ENCODE measurements at places on chromosomes 5 and 9. TPM values are rescaled to one million over a fixed set of nuclear protein-coding genes. Genes with fewer than 3 reads are reported as not detected.

SPATA9 gene
- 0.98 TPM for total RNA-seq

LCN15 gene
- total RNA-seq = not detected

ZNF367 gene
- 2.7 TPM for total RNA-seq

RCL1 gene
- total RNA-seq = 17.5 TPM

NUTM2F gene
- not detected for total RNA-seq

RMND5B gene
- total RNA-seq = 16.7 TPM

AJM1 gene
- 2.5 TPM for total RNA-seq

IL9 gene
- not detected for total RNA-seq

SLC6A18 gene
- total RNA-seq = not detected

MEIKIN gene
- total RNA-seq = not detected

DMGDH gene
- 2.0 TPM for total RNA-seq

C5orf58 gene
- not detected for total RNA-seq

CERCAM gene
- total RNA-seq = 16.0 TPM

BTNL9 gene
- total RNA-seq = 2.2 TPM

ZFP2 gene
- 10.1 TPM for total RNA-seq

Measured in temporal lobe (tissue), 4 donors.